Urothelium cell line (cell line): ENCODE measurements at places on chromosomes 5 and 9.

DNA sequence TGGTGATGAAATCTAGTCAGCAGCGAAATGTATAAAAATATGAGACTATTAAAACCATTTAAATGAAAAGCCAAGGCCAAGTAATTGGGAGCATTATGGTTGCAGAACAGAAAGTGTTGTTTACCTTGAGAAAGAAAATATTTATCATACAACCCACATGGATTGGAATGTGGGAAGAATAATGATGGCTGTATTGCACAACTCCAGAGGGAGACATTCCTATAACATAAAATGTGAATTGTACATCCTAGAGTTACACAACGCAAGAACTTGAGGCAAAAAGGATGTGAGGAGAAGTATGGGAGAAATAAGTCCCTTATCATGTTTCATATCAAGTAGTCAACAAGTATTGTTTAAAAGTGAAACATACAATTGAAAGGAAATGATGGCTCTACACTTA lies 1014.0 kb upstream of the SEMA6A start:
- no peak for DNase-seq

- DNase-seq: no peak
Measured at GRCh38 chr5:81183811-81184748, 49.0 kb upstream of the CKMT2 start.

DNA sequence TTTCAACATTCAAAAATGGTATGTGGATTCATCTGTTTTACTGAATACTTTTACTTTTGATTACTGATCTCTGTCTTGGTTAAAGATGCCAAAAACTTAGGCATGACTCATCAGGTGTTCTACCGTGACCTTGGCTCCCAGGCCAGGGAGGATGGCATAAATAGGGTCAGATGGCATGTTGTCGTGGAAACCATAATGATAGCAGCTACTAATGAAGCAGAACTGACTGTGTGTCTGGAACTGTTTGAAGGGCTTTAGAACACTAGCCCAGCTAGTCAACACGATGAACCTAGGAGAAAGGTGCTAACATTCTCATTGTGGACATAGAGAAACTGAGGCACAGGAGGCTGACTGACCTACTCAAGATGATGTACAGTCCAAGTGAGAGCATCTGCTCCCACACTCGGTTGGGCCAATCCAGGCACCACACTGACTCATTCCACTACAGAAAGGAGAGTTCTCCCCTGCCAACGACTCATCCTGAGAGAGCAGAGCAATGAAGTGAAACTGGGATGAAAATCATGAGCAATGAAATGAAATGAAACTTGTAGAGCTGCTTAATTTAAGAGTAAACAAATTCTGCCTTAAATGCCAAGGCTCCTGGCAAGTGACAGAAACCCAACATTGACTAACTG lies 116.0 kb downstream of the TENT4A start:
- DNase-seq: no peak

DNA sequence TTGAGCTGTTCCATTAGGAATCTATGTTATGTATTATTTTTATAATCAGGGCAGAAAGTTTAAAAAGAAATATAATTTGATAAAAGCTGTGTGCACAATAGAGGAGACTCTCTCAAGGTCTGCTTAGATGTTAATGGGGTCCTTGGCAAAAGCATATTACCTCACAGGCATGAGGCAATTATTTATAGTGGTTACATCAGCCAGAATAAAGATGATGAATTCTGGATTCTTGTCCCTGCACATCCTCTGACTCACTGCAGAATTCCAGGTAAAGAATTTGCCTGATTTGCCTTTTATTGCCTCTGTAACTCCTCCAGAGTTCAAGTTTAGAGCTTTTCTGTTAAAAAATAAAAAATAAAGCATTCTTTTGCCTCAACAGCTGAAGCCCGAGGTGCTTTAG lies 253.6 kb downstream of the MAST4 start:
- DNase-seq: peak; percentile 65

DNA sequence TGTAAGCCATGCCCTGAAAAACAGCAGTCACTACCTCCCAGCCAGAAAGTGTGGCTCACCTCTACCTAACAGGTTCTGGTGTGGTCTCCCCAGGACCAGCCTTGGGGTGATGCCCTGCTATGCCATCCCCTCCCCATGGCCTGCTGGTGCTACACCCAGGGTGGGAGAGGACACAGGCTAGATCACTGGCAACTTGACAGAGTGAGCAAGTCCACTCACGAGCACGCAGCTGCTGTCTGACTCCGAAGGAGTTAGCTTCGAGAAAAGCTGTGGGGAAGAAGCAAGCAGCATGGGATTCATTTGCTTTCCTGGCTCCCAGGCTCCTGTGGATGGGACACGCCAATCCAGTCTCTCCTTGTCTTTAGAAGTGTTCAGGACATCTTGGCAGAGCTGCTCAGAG lies 102.2 kb downstream of the COL5A1 start:
- no peak for DNase-seq

GRCh38 chr5:166165596-166165995 lies 2125.8 kb upstream of the WWC1 start:
- peak; percentile 26 for DNase-seq

DNA sequence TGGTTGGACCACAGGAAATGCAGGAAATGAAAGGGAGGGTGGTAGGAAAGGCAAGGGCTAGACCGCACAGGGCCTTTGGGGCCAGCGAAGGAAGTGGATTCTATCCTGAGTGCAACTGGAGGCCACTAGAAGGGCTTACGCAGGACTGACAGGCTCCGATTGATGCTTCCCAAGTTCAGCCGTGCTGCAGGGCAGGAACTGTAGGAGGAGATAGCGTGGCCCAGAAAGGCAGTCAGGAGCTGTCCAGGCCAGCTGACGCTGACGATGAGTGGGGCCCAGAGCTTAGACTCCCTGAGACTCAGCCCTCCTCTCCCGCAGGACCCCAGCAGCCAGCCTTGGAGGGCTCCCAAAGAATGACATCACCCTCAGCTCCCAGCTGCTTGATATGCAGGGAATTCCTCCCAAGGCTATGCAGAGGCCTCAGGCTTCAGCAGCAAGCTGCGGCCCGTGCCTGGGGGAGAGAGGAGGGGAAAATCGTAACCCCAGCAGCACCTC lies 48.8 kb downstream of the KCNIP1 start:
- peak; percentile 70 for DNase-seq

GRCh38 chr5:114223866-114224265 lies 138.0 kb upstream of the KCNN2 start:
- DNase-seq: peak; percentile 9

GRCh38 chr5:36777105-36777757 lies 99.3 kb upstream of the NIPBL start:
- DNase-seq: no peak

GRCh38 chr9:684054-684890 lies 157.2 kb upstream of the DMRT1 start:
- DNase-seq: no peak

- no peak for DNase-seq
Measured at GRCh38 chr5:143554918-143555477, 151.5 kb upstream of the NR3C1 start.

DNA sequence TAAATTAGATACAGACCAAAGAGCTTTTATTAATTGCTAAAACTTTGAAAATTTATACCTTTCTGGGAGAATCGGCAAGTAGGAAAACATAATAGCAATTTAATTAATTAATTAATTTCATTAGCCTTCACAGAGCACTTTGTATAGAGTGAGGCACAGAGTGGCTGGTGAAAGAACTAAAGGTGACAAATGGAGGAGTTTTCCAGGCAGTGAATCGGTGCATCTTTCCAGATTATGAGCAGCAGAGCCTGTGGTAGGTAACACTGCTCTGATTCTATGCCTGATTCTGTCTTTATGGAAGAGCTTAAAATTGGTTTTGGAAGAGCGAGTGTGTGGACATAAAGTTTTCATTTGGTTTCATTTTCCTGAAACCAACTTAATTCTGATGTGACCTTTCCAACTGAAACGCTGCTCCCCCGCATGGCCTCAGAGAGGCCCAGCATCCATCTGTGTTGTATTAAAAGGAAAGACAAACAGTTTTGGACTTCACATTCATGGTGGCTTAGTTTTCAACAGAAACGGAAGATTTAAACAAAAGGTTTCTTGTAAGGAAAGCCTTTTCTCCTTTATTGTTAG lies 188.9 kb upstream of the RPS23 start:
- DNase-seq: no peak

GRCh38 chr9:72038408-72038807 lies 22.0 kb downstream of the C9orf57 start:
- DNase-seq: no peak

DNA sequence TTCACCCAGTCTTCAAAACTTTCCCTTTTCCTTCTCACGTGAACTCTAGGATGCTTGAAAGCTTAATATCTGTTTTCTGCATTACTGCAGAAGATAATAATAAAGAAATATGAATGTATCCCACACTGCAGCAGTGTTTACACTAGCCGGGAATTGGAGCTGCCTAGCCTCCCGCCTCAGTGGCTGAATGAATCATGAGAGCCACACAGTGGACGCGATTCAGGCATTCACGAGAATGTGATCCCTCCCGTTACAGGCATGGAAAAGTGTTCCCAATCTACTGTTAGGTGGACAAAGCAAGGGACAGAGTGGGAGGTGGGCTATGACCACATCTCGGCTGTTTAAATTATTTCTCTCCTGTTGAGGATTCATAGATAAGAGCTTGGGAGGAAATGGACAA lies 69.4 kb upstream of the CTSL start:
- peak; percentile 54 for DNase-seq

GRCh38 chr9:33291031-33291397 lies 698 bp downstream of the NFX1 start:
- DNase-seq: no peak

DNA sequence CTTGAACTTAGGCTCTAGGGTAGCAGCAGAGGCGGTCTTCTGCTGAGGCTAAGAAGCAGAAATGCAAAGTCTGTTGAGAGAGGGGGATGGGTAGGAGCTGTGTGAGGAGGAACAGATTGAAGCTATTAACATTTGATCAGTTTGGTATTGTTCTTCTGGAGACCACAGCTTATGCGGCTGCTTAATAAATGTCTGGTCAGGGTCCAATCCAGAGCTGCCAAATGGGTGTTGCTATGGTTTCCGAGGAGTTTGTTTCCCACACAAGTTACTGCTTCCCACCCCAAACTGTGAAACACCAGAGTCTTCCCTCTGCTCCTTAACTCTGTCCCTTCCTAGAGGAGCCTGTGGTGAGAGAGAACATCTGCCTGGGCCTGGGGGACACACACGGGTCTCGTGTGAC lies 142.2 kb upstream of the KLF4 start:
- no peak for DNase-seq

DNA sequence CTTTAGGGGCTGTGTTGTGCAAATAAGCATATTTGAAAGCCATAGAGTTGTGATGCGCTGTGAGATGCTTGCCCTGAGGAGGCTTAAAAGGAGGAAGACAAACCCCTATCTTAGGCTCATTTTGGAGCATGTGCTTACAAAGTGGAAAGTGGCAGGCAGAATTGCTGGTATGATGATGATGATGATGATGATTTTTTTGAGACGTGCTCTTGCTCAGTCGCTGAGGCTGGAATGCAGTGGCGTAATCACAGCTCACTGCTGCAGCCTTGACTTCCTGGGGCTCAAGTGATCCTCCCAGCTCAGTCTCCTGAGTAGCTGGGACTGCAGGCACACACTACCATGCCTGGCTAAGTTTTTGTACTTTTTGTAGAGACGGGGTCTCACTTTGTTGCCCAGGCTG lies 1.7 kb downstream of the CNOT8 start:
- no peak for DNase-seq

- no peak for DNase-seq
Measured at GRCh38 chr5:148084269-148084668, 20.5 kb downstream of the SPINK5 start.
